Endothelial cell of umbilical vein (primary cell): ENCODE measurements at places on chromosomes 11 and 22. TPM values are rescaled to one million over a fixed set of nuclear protein-coding genes. Genes with fewer than 3 reads are reported as not detected.

DNA sequence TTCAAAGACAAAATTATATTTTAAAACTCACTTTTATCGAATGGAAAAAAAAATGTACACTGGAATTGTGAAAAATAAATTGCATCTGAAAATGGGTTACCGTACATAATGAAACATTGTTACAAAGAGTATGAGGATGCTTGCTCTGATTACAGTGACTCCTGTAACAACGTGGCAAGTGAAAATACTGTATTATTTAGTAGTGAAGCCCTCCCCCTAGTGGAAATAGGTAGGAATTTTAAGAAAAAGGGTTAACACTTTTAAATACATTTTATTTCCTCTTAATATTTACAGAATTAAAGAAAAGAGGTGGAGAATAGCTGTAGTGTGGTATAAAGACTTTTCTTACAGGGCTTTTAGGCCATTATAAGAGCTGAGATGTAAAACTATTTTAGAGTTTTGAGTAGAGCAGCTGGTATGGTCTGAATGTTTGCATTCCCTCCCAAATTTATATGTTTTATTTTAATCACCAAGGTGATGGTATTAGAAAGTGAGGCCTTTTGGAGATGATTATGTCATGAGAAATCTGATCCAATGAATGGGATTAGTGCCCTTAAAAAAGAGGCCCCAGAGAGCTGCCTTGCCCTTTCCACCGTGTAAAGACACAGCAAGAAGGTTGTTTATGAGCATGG, 25.2 kb downstream of the FAM76B start:
- peak; percentile 70 for DNase-seq

DNA sequence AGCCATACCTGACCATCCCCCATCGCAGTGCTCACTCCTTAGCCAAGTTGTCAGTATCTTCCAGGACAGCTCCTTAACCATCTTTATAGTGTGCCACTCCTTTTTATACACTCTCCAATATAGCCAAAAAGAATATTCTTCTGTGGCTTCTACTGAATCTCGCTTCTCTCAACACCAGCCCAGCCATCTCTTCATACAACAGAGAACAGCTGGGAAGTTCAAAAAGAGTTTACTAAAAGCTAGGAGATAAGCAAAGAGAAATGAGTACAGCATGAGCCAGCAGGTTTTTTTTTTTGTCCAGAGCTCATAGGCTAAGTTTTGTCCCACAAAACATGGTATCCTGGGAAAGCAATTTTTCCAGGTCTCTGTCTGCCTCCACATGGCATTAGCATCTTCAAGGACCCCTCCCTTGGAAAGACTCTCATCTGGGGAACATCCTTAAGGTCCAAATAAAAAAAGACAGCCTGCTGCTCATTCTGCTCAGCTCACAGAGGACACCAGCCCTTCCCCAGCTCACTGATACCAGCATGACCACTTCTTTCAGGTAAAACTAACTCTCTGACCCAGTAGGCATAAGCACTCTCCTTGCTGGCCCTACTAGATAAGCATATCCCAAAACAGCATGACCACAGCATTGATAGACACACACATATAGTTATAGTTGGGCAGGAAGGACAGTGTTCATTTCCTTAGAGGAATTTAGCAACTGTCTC, 48.8 kb upstream of the YWHAH start:
- no peak for DNase-seq

- DNase-seq: no peak
Measured at GRCh38 chr11:26993965-26994457, at the start of gene FIBIN. FIBIN (plus strand) TSS chr11:26994112; CDS start chr11:26994527, 415 bp downstream.

GRCh38 chr22:35995772-35996171, 32.9 kb downstream of the RBFOX2 start:
- DNase-seq: peak; percentile 70

Gene ADAMTS8
- not detected in 2 replicates for total RNA-seq
